Dorsolateral prefrontal cortex (tissue), 122 donors: ENCODE measurements at places on chromosomes 12 and 14. TPM values are rescaled to one million over a fixed set of nuclear protein-coding genes. Genes with fewer than 3 reads are reported as not detected.

DNA sequence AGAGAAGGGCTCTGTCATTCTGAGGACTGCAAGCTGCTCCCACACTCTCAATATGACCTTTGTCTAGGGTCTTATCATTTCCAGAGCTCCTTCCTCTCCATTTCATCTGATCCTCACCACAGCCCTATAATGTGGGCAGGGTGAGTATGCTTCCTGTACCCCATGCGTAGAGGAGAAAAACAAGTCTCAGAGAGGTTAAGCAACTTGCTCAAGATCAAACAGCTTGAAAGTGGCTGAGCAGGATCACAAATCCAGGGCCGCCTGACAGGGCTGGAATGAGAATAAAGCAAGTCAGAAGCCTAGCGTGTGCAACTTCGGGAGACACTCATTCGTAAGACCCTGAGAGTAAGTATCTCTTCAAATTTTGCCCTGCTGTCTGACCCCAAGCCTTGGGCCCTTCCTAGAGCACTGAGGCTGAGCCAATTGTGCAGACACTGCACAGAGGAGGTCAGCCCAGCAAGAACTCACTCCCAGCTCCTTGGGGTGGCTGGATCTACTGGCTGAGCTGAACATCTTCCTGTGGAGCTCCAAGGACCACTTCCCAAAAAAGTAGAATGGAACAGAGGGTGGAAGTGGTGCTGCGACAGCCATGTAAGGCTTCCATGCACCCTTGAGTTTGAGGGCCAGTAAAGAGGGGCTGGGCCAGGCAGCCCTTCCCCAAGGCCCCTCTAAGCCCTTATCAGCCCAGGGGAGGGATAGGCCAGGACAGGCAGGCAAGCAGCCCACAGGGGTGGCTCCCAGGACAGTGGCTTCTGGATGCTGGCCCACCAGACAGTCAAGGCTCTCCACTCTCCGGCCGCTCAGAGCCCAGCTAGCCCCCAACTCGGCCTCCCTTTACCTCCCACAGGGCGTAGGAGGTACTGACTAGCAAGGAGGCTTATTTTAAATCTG is 10.5 kb downstream of the ZFP36L1 start:
- DNase-seq = no peak

- DNase-seq = no peak
Observed at GRCh38 chr14:100835548-100836310, 9.8 kb downstream of the MEG3 start.

- no peak for DNase-seq
Observed at GRCh38 chr14:51845811-51846210, 14.6 kb upstream of the GNG2 start.

DNA sequence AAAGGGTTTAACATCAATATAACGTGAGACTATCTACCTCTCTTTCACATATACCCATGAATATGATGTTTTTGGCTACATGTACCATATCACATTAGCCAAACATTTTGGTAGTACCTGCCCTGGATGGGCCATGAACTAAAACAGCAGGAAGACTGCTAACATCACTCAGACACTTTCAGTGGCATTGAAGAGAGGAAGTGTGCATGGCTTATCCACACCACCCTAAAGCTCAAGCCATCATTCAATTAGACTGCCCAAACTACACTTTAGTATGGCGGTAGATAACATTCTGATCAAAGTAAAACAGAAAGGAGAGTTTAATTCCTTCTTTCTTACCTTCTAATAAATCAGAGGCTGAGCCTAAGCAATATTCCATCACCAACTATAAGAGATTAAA is 103.0 kb downstream of the PEBP1 start:
- no peak for DNase-seq

DNA sequence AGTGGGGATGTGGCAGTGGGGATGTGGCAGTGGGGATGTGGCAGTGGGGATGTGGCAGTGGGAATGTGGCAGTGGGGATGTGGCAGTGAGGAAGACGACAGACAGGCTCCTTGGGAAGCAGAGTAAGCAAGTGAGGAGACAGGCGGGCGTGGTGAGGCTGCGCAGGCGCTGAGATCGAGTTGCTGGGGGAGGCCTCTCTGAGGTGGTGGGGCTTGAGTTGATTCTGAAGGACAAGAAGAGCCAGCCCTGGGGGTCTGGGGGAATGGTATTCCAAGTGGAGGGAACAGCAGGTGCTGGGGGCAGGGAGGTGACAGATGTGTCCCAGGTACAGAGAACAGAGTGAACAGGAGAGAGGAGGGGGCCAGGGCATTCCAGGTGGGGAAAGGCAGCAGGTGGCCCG is 33.8 kb upstream of the TSPAN9 start:
- DNase-seq = no peak

DNA sequence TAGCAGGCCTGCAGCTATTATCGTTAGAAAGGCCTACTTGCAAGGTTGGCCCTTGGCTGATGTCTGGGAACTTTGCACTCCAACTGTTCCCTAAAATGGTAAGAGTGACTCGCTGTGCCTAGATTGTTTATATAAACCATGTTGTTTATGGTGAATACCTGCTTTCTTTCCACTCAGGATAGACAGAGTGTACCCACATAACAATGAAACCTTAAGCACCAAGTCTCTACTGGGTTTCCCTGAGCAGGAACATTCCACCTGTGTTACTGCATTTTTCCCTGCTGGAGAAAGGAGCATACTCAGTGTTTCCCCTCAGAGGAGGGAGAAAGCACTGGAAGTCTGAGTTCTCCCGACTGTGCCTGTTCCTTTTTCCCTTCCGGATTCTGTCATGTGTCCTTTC is 32.8 kb downstream of the ERP29 start:
- DNase-seq = no peak

GRCh38 chr12:114206525-114206924 is 199.4 kb downstream of the TBX5 start:
- no peak for DNase-seq

DNA sequence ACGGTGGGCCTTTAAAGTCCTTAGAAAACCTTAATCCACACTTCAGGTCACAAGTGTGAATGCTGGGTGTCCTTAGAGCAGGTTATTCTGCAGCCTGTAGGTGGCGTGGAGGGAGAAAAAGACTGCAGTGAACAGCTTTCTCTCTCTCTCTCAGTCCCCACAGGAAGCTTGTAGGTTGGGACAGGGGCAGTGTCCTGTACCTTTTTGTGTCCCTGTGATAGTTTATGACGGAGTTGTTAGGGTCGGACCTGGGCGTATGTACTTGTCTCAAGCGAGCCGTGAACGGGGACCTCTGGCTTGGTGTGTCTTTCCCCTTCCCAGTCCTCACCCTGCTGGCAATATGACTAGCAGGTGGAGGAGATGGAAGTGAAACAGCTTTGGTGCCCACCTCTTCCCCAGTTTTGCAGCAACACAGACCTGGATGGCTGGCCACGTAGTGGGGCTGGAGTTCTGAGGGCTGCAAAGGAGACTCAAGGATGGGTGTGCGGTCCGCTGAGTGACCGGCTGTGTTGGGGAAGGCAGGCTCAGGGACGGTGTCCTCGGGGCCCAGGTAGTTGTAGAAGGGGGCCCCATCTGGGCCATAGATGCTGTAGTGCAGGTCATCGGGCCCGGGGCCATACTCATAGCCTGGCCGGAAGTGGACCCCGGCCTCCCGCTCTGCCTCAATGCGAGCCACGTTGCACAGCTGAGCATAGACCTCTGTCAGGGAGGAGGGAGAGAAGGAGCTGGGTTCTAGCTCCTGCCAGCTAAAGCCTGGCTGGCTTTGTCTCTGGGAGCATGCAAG is 8.9 kb downstream of the ISCA2 start:
- DNase-seq = no peak

DNA sequence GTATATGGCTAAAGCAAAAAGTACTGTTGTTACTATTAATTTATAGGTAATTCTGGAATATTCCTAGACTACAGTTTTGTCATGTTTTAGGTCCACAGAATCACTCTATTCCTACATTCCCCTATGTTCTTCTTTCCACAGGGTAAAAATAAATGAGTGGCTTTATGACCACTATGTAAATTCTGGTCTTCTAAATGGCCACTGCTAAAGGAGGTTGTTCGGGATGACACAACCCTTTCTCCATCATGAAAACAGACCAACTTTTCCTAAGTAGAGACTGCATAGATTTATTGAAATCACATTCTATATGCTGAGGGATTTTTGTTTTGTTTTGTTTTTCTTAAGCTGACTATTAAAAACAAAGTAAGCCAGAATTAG is 88.0 kb downstream of the SYT1 start:
- DNase-seq = no peak

- peak; percentile 46 for DNase-seq
Observed at GRCh38 chr12:40054555-40055227, 51.2 kb downstream of the SLC2A13 start.

GRCh38 chr12:56150563-56150962 is 1.8 kb upstream of the MYL6B start:
- DNase-seq = no peak

- DNase-seq = no peak
Observed at GRCh38 chr12:29350080-29350479, 30.9 kb downstream of the ERGIC2 start.

DNA sequence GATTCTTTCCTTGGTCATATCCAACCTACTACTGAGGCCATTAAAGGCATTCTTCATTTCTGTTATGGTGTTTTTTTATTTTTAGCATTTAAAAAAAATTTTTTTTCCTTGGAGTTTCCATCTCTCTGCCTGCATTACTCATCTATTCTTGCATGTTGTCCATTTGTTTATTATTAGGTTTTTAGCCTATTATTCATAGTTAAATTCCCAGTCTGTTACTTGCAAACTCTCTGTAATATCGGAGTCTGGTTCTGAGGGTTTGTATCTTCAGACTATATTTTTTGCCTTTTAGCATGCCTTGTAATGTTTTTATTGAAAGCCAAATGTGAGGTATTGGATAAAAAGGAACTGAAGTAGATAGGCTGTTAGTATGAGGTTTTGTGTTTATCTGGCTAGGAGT is 284.3 kb downstream of the FUT8 start:
- DNase-seq = no peak

GRCh38 chr12:57237932-57238853 is 8.7 kb downstream of the SHMT2 start:
- no peak for DNase-seq

DNA sequence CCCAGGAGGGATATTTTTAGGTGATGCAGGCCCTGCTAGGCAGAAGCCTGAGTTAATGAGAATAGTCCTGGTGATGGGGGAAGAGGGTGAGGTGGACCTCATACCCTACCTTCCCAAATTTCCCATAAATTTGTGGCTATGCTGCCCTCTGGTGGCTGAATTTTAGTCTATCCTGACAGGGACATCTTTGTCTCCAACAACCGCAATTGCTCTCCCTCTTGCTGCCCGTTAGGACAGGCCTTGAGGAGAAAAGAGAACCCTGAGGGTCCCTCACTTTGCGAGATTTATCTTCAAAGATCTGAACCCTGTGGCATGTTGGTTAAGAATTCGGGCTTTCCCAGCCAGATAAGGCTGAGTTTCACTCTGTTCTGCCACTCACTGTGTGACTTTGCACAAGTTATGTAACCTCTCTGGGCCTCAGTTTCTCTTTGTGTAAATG is 9.8 kb upstream of the ZNF385A start:
- DNase-seq = no peak

GRCh38 chr14:71754422-71755095 is 177.7 kb upstream of the RGS6 start:
- DNase-seq = no peak

DNA sequence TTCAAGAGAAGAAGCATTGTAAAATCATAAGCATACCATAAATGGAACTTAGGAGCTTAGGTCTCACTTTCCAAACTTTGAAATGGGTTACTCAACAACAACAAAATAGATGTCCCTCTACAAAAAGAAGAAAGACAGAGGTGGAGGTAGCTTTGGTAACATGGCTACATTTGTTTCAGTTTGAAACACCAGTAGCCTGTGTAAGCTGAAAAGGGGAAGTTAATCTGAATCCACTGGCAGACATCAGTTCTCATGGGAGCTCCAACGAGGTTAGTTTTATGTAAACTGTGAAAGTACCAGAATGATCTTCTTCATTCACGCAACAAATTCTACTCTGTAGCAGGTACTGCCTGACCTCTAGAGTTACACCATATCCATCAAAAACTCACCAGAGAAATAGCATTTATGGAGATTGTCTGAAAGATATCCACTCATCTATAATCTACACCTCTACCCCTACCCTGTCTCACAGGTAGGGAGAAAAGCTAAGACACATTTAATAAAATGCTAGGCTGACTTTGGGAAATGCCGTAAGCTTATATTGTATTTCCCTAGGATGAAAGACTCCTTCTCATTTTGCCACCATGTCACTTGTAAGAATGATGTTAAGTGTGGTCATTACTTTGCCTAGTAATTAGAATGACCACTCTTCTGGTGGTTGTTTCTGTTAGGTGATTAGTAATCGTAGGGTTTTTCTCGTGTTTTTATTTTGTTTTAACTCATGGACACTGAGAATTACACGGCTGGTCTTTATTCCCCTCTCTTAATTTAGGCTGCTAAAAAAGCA is 224.1 kb downstream of the ASCL1 start:
- no peak for DNase-seq

DNA sequence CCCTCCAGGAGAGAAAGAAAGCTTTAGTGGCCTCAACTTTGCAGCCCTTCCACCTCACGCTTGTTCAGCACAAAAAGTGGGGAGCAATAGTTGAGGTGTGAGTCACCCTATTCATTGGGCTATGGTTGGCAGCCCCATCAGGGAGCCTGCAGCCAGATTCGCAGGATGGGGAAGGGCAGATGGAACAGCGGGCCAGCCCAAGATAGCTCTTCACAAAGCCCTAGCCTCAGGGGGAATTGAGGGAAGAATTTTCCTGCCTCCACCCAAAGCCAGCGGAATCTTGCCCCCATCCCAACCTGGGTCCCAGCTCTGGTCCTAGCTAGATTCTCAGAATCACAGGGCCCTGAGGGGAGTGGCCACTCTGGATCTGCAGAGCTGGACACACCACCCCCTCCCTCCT is 3.6 kb upstream of the KRT5 start:
- no peak for DNase-seq

DNA sequence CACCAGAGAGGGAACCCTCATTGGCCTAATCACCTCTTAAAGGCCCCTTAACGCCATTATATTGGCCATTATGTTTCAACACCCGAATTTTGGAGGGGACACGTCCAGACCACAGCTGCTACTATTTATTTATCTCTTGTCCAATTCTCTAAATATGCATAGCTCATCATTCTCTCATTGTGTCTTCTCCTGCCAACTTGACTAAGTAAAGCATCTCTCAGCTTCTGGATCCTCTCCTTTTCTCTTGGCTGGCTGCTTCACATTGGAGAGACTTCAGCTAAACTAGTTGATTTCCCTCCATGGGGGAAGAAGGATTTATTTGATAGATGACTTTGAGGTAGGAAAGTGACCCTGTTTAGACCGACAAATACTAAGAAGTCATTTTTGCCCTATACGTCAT is 120.4 kb upstream of the KRR1 start:
- DNase-seq = no peak

Gene CCDC175
- total RNA-seq = 4.3 TPM

Gene NAV3
- 112 TPM for total RNA-seq

Gene ZNF664
- total RNA-seq = 123 TPM

Gene KLRC2
- total RNA-seq = 2.0 TPM

Gene KRT6C
- not detected for total RNA-seq

Gene GPD1
- 10.0 TPM for total RNA-seq

Gene SVOP
- 43.2 TPM for total RNA-seq
